ENCODE measurements at places on chromosomes 2 and 18.

- no peak for DNase-seq
These were observed 42.4 kb upstream of the TACR1 start for GRCh38 chr2:75241696-75242095.

DNA sequence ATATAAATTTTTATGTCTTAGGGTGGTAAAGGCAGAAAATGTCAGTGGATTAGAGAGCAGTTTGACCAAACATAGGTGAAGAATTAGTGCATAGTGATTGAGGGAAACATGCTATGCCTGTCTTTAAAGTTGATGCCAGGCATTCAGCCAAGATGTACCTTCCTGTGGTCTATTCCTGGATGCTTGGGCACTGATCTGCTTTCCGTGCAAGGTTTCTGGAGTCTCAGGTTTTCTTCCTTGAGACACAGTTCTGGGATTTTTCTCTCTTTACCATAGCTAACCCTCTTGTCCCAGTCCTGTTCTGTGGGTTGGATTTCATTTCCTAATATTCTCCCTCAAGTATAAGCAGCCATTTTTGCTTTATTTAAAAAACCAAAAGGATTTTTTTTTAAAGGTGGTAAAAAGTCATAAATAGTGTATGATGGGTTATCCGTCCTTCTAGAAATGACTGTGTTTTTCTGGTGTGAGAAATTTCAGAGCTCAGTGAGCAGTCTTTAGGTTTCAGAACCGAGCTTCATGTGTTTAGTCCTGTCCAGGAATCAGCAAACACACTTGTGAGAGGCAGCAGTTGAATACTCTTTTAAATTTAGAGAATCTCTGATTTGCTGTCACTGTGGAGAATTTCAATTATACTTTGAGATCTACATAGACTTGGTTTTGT, 43.0 kb upstream of the CYBRD1 start:
- no peak for DNase-seq

- no peak for DNase-seq
These were observed 42.9 kb downstream of the MMADHC start for GRCh38 chr2:149544692-149545091.

GRCh38 chr2:8132351-8132831, 549.5 kb upstream of the ID2 start:
- DNase-seq = no peak

- no peak for DNase-seq
These were observed 216.5 kb upstream of the SLC8A1 start for GRCh38 chr2:40668425-40668824.

GRCh38 chr2:58916063-58916462, 674.9 kb upstream of the FANCL start:
- DNase-seq = no peak

- no peak for DNase-seq
These were observed 168.7 kb downstream of the DDX1 start for GRCh38 chr2:15760232-15760910.

- no peak for DNase-seq
These were observed 35.2 kb downstream of the CPO start for GRCh38 chr2:206974551-206974950.

GRCh38 chr2:1972948-1973347, 228.6 kb upstream of the PXDN start:
- no peak for DNase-seq

DNA sequence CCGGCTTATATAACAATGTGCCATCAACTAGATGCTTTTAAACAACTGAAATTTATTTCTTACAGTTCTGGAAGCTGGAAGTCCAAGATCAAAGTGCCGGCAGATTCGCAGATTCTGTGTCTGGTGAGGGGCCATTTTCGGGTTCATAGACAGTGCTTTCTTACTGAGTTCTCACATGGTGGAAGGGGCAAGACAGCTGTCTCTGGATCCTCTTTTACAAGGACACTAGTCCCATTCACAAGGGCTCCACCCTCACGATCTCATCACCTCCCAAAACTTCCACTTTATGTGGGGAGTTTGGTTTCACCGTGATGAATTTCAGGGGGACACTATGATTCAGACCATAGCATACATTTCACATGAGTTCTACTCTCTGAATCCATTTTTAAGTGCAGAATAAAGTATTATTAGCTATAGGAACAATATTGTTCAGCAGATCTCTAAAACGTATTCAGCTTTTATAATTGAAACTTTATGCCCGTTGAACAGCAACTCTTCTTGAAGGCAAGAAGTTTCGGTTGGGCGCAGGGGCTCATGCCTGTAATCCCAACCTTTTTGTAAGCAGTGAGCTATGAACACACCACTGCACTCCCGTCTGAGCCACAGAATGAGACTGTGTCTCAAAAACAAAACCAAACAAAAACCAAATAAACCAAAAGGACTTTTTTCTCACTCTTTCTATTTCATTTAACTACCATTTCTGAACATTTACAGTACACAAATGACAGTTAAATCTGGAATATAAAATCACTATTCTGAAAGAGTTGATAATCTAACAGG, 502.8 kb downstream of the CMPK2 start:
- DNase-seq = no peak

GRCh38 chr2:62570861-62571698, 65.1 kb upstream of the TMEM17 start:
- no peak for DNase-seq

GRCh38 chr2:42049221-42050009, 1.6 kb downstream of the PKDCC start:
- DNase-seq = no peak

- DNase-seq = no peak
These were observed 125.8 kb upstream of the EFEMP1 start for GRCh38 chr2:56049233-56049845.

DNA sequence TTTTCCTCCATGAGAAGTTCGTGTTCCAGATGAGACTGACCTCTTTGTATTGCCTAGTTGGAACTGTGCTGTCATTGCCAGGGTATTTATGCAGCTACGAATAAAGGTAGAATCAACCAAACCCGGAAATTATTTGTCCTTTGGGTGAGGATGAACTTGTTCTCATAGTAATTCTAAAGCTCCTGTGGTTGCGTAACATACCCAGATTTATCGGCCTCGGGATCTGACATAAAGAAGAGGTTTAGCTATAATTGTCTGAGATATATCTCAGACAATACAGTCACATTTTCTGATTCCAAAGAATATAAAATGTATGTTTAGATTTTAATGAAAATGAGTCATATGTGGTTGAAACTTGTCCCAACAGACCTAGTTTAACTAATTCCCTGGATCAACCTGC, 628.7 kb upstream of the LINC00305 start:
- DNase-seq = no peak

GRCh38 chr2:85704800-85705679, 10.9 kb downstream of the GNLY start:
- DNase-seq = no peak

- DNase-seq = no peak
These were observed 116.5 kb upstream of the FOSL2 start for GRCh38 chr2:28276076-28276618.

- no peak for DNase-seq
These were observed 61.5 kb upstream of the NFE2L2 start for GRCh38 chr2:177326005-177326404.

DNA sequence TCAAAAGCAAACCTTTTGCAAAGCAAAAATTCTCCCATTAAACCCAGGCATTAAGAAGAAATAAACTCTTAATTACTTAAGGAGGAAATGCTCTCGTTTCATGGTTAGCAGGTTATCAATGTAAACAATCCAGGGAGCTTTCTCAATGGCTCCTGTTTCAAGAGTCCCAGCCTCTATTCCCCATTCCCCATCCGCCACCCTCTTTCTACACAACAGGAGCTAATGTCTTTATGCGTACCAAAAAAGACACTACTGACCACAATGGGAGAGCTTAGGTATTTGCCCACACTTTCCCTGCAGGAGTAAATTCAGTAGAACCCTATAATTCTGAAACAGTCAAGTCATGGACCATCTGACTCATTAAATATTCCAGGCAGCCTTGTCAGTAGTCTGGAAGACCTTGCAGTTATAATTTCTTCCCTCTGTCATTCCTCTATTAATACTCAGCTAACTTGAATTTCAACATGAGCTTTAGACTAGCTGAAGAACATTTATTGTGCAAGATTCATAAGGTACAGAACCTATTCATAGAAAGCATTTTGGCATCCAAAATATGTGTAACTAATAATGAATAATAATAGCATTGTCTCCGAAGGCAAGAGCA, 48.6 kb downstream of the SLC8A1 start:
- no peak for DNase-seq

- no peak for DNase-seq
These were observed 75.8 kb upstream of the SLC1A4 start for GRCh38 chr2:64913357-64913869.

- no peak for DNase-seq
These were observed 4.8 kb downstream of the ZNF638 start for GRCh38 chr2:71336384-71336783.

DNA sequence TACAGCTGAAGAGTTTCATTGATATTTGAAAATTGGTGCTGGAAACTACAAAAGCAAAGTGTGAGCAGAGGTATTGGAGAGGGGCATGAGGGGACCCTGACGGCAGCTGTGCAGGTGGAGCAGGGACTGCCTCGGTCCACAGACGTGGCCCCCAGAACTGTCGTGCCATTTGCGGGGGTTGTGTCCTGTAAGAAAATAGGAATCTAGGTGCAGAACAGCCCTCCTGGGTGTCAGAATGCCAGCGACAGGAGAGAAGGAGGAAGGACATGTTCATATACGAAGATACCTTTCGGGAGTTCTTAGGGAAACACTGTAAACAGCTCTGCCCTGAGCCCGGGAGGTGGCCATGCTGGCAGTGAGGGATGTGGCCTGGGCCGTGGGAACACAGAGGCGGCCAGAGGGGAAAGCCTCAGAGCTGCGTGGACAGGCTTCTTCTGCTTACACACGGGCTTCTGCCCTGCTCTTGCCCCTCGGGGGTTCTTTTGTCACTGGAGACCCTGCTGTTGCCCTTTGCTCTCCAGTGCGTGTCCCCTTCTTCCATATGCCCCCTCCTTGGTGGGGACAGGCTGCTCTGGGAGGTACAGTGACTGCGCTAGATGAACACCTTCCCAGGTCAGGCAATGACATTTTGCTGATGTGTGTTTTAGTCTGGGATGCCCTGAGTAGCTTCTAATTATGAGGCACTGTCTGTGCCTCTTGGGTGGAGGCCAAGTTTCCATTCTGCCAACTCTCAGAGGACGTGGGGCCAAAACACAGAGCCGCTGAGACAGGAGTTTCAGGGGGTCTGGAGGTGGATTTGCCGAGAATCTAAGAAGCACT, 81.9 kb upstream of the TXNDC2 start:
- no peak for DNase-seq

GRCh38 chr2:7375901-7376300, 458.7 kb downstream of the RNF144A start:
- DNase-seq = no peak

DNA sequence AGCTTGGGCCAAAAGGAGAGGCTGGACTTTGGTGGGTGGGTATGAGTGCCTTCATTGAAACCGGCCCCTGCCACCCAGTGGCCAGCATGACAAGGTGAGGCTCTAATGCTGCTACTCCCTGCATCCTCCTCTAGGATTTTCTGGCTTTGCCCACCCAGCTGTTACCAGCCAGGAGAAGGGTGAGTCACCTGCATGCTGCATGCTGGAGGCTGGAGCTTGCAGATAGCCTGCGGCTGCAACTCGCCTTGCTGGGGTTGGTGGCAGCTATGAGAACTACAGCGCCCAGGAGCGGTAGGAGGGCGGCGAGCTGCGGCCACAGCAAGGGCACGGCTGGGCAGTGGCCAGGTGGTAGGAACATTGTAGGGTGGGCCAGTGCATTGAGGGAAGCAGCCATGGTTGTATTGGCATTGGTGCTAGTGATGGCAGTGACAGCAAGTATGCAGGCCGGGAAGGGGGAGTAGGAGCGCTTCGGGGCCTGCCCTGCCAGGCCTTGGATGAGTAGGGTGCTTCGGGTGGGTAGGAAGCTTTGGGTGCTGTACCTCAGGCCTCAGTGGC, 75.4 kb upstream of the SLC35G4 start:
- DNase-seq = no peak

Measured in stimulated activated CD4-positive, alpha-beta T cell treated with anti-CD3 and anti-CD28 coated beads, Interleukin-15, amount 100 ng/mL, for 1 hour (primary cell).